ENCODE measurements at places on chromosomes 7 and 10.

GRCh38 chr10:98125940-98126631 is 8.4 kb upstream of the R3HCC1L start:
- no peak for DNase-seq

DNA sequence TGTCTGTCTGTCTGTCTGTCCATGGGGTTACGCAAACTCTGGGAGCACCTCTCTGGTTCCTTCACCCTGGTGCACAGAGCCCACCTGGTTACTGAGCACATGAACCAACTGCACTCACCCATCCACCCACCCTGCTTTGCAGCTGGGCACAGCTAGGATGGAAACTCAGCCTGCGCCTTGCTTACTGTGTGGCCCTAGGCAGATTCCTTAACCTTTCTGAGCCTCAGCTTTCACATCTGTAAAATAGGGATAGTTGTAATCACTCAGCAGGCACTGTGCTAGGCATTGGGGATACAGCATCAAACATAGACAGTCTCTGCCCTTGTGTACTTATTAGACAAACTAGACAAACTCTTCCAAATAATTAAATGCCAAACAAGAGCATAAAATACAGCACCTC is 21.8 kb upstream of the INMT start:
- DNase-seq = no peak

DNA sequence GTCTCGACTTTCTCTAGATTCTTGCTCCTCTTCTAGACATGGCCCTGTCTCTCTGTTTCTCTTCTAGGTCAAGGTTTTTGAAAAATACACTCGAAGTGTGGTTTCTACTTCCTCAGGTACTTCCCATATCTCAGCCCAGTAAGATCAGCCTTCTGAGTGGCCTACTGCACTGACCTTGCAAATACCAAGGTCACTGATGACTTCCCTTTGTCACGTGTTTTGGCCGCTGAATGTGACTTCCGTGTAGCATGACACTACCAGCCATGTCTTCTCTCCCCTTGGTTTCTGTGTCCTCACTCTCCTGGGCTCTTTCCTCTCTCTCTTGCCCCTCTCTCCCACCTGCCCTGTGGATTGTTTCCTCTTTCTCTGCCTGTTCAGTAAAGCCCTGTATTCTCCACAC is 7.9 kb upstream of the WIPF3 start:
- DNase-seq = no peak

- no peak for DNase-seq
These were observed 7.1 kb downstream of the CCDC126 start for GRCh38 chr7:23604296-23604640.

Measured in CD4-positive, alpha-beta T cell treated with Interleukin-6 at 100 ng/mL for 8 hours (primary cell).